ENCODE measurements at places on chromosomes 16 and 17.

- DNase-seq = no peak
These were observed 6.7 kb downstream of the HS3ST3B1 start for GRCh38 chr17:14307560-14308024.

DNA sequence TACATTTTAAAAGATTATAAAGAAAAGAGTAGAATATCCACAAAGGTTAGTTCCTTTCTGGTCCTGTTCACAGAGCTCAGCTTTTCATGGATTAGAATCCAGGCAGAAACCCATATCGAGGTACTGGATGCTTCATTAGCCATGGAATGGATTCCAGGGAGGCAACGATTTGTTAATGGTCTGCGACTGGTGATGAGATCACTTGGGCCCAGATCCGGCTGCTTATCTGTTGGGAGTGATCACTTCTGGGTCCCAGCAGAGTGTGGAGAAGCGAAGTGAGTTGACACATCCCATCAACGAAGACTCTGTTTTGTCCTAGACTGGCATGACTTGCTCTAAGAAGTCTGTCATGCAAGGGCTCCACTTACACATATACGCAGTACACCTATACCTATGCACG, 165.8 kb downstream of the MAF start:
- DNase-seq = no peak

- no peak for DNase-seq
These were observed 11.1 kb downstream of the FANCA start for GRCh38 chr16:89805136-89805905.

DNA sequence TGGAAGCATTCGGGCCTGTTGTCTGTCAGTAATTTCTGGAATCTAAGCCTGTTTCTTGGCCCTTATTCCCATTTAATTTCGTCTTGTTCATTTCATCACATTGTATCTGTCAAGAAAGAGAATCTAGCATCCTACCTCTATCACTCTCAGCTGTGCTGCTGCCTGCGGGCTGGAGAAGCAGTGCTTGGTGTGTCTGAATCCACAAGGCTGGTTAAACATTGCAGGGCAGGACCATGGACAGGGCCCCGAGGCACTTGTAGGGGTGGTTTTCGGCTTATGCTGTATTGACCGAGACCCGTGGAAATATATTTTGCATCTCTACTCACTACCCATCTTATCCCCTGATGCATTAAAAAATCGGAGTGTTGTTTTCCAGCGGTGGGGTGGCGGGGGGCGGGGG, 3.1 kb downstream of the RAB11FIP4 start:
- no peak for DNase-seq

- DNase-seq = no peak
These were observed 415.8 kb upstream of the KIF2B start for GRCh38 chr17:53406907-53407306.

- no peak for DNase-seq
These were observed 159.0 kb upstream of the MPHOSPH6 start for GRCh38 chr16:82328881-82329469.

- DNase-seq = no peak
These were observed 225.9 kb downstream of the CNTNAP4 start for GRCh38 chr16:76503091-76503490.

DNA sequence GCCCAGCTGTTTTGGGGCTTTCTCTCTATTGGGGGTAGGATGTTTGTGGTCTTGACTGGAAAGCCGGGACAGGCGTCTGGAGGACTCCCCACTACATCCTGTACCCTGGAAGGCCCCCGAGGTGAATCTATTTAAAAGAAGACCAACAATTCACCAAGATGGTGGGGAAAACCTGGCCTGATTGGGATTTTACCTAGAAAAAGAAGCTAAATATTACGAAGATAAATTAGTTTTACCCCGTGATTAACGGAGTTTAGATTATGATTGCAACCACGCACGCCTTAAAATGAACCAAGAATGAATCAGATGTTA, 779 bp upstream of the CCDC102A start:
- DNase-seq = no peak

- no peak for DNase-seq
These were observed 4.4 kb downstream of the GGA2 start for GRCh38 chr16:23505671-23506605.

DNA sequence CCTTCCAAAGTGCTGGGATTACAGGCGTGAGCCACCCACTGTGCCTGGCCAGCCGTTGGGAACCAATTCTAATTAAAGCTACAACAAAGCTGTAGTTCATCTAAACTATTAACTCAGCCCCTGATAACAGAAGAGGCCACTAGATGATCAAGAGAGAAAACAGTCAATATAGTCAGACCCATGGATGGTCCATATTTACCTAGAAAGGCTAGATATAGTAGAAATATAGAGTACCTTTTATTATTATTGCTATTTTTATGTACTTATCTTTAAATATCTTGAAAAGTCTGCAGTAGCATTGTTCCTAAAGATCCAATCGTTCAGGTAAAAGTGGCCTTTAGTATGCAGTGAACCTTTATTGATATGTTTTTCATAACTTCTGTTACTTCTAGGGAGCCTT, 43.2 kb downstream of the RNF213 start:
- DNase-seq = no peak

- DNase-seq = no peak
These were observed 1336.0 kb upstream of the CDH8 start for GRCh38 chr16:63372283-63372682.

DNA sequence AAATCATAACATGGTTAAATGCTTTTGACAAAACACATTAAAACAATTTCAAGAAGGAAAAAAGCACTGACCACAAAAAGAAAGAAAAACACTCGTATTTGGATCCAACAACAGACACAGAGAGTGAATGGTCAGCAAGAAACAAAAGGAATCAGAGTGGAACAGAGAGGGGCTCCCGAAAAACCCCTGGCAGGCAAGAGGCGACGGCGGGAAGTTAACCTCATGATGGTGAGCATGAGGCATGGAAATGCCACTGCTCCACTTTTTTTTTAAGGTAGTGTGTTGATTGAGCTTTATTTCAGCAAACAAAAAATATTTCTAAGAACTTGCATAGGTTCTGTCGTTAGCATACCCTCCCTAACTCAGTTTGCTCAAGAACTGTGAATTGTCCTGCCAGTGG, 32.1 kb upstream of the ST6GALNAC1 start:
- no peak for DNase-seq

DNA sequence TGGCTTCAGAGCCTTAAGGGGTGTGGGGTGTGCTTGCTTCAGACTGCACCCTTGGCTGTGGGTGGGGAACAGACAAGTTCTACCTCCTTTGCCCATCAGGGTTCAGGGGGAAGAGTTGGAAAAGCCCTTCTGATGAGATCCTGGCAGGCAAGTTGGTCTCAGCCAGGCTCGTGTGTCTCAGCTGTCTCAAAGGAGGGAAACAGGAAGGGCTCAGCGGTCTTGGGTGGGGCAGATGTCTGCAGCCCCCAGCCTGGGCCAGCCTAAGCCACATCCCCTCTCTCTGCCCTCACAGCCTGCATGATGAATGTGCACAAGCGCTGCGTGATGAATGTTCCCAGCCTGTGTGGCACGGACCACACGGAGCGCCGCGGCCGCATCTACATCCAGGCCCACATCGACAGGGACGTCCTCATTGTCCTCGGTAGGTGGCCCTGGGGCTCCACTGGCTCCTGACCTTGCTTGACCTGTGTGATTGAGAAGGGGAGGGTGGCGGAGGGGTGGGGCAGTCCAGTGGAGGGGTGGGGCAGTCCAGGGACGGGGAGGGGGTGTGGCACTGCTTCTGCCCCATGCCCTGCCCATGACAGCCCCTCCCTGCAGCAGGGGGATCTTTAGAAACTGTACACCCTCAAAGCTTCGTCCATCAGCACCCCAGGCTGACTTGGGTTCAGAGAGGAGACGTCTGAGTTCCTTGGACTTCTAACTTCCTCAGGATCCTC, 199.5 kb downstream of the PRKCB start:
- no peak for DNase-seq

GRCh38 chr17:39603304-39604016, 4.3 kb downstream of the NEUROD2 start:
- no peak for DNase-seq

Data from stimulated activated naive CD4-positive, alpha-beta T cell treated with Interleukin-2 at 50 U/mL for 16 hours (primary cell).